ENCODE measurements at places on chromosomes 16 and 17.

- no peak for DNase-seq
Measured at GRCh38 chr17:55726440-55726839, 3.8 kb upstream of the TMEM100 start.

DNA sequence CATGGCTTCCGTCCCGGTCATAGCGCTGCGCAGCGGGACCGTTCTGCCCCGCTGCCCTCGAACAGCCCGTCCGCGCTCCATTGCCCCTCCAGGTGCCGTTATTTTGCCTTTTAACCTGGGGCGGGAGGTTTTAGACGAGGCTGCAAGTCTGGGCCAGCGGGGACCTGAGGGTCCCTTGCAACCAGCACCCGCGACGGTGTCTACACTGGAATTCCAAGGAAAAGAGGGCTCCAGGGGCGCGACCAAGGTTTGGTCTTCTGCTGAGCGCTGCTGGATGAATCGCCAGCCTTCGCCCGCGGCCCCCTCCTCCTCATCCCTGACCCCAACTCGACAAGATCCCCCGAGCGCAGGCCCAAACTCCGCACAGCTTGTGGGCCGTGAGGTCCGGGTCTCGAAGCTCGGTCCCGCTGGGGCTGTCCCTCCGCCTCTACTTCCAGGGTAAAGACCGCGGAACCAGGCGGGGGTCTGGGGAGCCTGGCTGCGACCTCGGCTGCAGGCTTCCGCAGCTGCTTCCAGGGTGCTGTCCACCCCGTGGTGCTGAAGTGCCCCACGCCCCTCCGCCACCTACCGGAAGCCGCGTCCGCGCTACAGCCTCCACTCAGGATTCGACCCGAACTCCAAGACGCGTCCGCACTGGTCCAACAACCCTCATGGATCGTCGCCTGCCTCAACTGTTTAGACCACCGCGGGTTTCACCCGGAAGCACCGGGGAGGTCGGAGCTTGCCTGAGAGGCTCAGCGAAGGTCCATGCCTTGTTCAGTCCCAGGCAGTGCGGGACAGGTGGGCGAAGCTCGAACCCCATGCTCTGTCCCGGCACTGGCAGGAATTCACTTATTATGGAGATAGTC lies 10.1 kb upstream of the CA4 start:
- no peak for DNase-seq

- DNase-seq = no peak
Measured at GRCh38 chr16:17204644-17205043, 266.1 kb downstream of the XYLT1 start.

DNA sequence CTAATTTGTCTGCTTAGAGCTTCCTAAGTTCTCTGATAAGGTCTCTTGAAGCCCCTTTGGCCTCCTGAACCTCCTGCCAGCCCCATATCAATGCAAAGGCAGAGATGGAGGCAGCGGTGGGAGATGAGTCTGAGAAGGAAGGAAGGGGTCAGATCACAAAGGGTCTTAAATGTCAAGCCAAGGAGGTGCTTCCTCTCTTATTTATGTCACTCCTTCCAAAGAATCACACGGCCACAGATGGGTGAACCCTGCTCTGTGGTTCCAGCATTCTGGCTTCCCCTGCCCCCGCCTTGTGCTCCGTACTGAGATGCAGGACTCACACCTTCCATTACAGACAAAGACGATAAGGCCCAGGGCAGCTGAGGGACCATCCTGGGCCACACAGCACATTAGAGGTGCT lies 96.3 kb downstream of the GSG1L start:
- no peak for DNase-seq

- DNase-seq = no peak
Measured at GRCh38 chr17:63274146-63274545, 172.0 kb downstream of the CYB561 start.

- DNase-seq = no peak
Measured at GRCh38 chr17:9598661-9599060, 22.2 kb downstream of the CFAP52 start.

DNA sequence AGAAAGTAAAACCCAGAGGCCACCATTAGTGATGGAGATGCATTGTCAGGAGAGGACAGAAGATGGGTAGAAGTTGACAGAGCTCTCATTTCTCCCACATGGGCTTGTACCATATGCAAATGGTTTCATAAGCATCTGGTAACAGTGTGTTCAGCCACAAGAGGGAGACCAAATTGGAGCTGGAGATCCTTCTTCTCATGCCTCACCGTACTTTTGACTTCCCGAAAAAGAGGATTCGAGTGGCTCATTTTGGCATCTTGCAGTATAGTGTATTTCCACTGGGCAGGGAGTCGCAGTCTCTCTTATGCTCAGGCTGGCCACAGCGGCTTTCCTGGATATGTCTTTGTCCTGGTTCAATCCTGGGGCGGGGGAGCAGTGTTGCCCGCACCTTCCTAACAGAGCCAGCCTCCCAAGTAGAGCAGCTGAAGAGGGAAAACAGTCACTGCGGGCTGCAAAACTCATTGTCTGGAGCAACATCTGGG lies 23.8 kb downstream of the TBC1D3B start:
- DNase-seq = no peak

GRCh38 chr16:15434425-15435215 lies at the start of gene BMERB1:
TSS of gene BMERB1 (plus strand) at chr16:15434588. CDS start at chr16:15434654, 66 bp downstream.
- peak; percentile 66 for DNase-seq

DNA sequence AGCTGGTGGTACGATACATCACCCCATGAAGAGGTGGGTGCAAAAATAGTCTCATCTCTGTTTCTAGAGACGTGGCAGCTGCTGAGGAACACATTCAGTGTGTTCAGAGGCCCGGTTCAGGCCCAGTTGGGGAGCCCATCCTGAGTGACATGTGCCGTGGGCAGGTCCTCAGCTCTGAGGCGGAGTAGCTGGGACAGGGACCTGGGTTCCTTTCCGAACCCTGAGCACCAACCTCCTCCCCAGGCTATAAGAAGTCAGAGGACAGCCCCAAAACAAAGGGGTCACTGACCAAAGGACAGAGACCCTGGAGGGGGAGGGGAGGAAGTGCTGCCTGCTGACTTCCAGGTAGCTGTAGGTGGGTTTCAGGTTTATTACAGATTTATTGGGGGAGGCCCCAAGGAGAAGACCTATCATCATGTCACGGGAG lies 5.1 kb downstream of the LDHD start:
- no peak for DNase-seq

DNA sequence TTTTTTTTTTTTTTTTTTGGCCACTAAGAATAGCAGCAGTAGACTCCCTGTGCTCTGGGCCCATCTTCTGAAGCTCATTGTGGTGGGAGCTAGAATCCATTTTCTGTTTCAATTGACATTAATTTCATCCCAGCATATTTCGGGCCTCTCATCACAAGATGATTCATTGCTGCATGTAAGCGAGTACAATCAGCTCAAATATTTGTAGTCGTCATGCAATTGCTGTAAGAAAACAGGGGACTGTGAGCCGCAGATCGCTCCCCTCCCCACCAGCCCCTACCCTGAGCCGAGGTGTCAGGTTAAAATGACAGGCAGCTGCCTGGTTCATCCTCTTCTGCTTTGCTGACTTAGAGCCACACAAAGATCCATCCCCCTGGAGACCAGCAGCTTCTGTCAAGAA lies 358.8 kb upstream of the CDH5 start:
- DNase-seq = no peak

DNA sequence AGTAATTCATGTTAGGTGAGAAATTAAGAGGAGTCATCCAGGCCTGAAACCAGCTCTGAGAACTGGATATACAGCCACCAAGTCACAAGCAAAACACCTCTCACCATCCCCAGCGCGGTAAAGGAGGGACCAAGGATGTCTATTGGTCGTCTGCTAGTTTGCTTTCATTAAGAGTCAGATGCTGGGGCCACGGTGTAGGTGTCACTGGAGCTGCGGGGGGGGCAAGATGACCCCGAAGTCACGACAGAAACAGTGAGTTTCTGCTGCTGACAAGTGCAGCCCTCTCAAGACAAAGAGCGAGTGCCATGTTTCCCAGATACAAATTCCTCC lies 790 bp downstream of the NCBP3 start:
- no peak for DNase-seq

DNA sequence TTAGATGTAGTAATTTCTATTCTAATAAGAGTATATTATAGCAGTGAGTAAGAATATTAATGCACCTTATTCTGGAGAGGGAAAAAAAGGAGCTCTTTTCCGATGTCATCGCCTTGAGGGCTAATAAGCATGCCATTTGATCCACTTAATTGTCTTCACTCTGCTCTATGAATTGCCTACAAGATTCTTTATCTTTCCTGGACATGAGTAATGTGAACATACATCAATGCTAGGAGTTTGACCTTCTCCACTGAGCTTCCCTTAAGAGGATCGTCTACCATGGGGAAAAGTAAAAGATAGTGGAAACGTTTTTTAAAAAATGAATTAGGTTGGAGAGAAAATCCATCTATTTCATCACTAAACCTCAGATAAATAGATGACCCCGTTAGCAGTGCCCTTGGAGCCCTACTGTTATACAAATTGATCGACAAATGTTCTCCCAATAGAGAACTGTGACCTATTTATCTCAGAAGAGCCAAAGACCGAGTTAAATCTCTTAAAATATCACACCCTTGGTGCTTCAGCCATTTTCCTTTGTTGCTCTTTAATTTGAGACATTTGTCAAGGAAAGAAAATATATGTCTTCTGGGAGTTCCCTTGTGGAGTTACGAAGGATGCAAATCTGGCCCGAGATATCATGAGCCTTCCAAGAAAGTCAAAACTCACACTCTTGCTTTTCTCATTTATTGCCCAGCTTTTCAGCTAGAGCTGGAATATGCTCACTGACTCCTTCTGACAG lies 898.5 kb downstream of the KCNJ2 start:
- DNase-seq = no peak

- no peak for DNase-seq
Measured at GRCh38 chr16:62036101-62036801, at the start of gene CDH8. TSS of gene CDH8 (minus strand) at chr16:62036438. CDS start at chr16:62021403, 15,035 bp downstream.

Measured in HEK293T (cell line).